ENCODE measurements at places on chromosomes 4 and X. TPM values are rescaled to one million over a fixed set of nuclear protein-coding genes. Genes with fewer than 3 reads are reported as not detected.

The ANOS1 gene
- total RNA-seq = 0.05 TPM

The GAGE12E gene
- not detected for total RNA-seq

The OCRL gene
- total RNA-seq = 25.9 TPM

The MYOZ2 gene
- not detected for total RNA-seq

The TKTL2 gene
- total RNA-seq = not detected

The STPG2 gene
- not detected for total RNA-seq

The AKAP14 gene
- total RNA-seq = not detected

The CRMP1 gene
- total RNA-seq = 2.1 TPM

The DRD5 gene
- total RNA-seq = not detected

The GLRB gene
- 0.88 TPM for total RNA-seq

The ABLIM2 gene
- 0.39 TPM for total RNA-seq

The KLHL4 gene
- 3.5 TPM for total RNA-seq

The PLXNB3 gene
- total RNA-seq = 3.7 TPM

The UGT2B11 gene
- 0.10 TPM for total RNA-seq

The SHROOM4 gene
- total RNA-seq = not detected

The MAOA gene
- 0.49 TPM for total RNA-seq

The KDR gene
- not detected for total RNA-seq
